ENCODE measurements at places on chromosomes 11 and 22.

GRCh38 chr11:108122166-108122628 is 830 bp downstream of the ACAT1 start:
- DNase-seq = no peak

DNA sequence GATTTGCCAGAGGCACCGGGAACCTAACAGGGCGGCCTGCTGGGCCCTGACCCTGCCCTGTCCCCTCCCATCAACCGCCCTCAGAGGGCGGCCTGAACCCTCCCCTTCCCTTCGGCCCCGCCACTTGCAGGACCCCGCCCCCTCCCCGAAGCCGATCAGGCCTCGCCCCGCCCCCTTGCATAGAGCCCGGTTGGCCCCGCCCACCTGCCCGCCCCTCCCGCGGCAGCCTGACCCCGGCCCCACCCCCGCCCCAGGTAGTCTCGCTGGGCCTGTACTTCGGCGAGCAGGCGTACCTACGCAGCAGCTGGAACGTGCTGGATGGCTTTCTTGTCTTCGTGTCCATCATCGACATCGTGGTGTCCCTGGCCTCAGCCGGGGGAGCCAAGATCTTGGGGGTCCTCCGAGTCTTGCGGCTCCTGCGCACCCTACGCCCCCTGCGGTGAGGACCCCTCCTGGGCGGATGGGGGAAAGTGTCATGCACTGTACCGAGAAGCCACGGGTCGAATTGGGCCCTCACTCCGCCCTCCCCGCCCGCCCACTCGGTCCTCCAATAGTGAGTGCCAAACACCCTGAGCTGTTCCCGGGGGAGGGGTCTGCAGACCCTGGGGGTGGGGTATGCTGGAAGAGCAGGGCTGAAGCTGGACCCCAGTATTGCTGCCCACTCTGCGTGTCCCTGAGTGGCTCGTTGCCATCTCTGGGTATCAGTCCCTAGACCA is 94.1 kb downstream of the CACNA1I start:
- DNase-seq = no peak

DNA sequence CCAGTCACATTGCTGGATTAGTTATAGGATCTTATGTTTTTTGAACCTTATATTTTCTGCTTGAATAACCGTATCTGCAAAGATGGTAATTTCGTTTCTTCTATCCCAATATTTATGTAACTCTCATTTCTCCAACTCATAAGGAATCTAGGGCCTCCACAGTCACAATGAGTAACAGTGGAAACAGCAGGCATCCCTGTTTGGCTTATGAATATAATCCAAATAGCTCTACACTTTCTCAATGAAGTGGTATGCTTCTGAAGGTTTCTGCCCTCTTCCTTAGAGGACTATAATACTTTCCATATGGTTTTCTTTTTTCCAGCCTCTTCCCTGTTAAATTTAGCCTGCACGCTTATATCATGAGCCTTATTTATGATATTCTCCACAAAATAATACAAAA is 16.5 kb downstream of the ATP6V1E1 start:
- no peak for DNase-seq

DNA sequence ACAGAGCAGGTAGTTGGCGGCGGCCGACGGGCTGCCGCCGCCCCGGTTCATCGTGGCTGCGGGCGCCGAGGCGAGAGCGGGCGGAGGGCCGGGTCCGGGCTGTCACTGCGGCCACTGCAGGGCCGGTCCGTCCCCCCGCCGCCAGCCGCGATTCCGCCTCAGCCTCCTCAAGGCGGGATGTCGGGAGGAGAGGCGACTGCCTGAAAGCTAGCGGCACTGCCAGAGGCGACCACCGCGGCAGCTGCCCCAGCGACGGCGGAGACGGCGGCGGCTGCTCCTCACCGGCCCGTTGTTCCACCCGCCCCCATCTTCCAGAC is 234 bp downstream of the SESN3 start:
- DNase-seq = no peak

- no peak for DNase-seq
Observed at GRCh38 chr22:47020166-47020565, 257.7 kb downstream of the TBC1D22A start.

- no peak for DNase-seq
Observed at GRCh38 chr22:36520423-36520822, 8.5 kb downstream of the EIF3D start.

DNA sequence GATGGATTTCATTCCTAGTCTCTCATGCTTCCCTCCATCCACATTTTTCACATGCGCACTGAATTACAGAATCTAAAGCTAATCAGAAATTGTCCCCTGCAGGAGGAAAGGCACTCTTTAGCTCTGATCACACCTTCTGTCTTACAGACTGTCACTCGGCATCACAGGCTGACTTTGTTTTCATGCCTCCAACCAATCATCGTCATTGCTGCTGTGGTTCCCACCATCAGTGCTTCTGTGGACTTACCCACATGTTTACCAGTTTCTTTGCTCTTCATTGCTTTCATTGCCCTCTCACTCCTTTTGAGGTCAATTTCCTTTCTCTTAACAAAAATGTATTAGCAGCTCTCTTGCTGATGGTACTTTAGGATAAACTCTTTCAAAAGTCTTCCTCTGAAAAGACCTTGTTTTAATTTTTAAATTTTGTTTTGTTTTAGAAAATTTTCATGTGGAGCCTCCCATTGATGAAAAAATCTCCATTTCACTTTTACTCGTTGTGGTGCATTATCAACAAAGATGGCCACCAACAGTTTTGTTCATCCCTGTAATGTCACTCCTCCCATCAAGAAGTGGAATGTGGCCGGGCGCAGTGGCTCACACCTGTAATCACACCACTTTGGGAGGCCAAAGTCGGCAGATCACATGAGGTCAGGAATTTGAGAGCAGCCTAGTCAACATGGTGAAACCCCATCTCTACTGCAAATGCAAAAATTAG is 20.2 kb upstream of the TREH start:
- no peak for DNase-seq

DNA sequence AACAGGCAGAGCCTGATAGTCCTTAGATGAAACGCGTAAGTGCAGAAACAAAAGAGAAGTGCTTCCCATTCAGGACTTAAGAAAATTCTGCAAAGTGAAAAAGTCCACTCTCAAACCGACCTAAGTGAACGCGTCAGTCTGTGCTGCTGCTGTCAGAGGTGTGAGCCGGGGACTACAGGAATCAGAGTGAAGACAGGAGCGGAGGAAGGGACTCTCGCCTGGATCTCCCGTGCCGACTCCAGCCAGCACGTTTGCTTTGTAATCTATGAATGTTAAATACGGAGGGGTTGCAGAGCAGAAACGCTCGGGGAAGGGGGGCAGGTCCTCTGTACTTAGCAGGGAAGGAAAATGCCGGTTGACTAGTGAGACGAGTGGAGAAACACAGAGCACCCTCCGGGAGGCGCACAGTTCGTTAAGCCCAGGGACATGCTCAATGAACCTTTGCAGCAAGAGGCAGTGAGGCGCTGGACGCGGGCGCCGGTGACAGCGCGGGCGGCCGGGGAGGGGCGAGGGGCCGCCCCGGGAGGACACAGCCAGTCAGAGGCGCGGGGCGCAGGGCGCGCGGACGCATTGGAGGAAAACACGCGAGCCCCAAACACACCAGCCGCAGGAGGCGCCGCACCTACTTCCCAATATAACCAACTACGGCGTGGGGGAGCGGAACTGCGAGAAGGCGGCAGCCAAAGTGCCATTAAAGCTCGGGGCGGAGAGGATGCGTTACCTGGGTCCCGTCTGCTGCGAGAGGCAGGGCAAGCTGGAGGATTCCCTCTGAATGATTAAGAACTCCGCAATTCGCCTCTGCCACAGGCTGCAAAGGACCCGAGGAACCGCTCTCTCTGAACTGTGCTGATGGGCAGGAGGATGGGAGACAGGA is at the start of gene CNTN5:
Gene CNTN5, plus strand, starts transcription at position 598 of the 874 bp plus-strand sequence.
- DNase-seq = peak; percentile 70
